Naive thymus-derived CD8-positive, alpha-beta T cell (primary cell): ENCODE measurements at places on chromosomes 1 and 21.

- DNase-seq: no peak
Measured at GRCh38 chr21:29555601-29556000, 256.9 kb downstream of the BACH1 start.

DNA sequence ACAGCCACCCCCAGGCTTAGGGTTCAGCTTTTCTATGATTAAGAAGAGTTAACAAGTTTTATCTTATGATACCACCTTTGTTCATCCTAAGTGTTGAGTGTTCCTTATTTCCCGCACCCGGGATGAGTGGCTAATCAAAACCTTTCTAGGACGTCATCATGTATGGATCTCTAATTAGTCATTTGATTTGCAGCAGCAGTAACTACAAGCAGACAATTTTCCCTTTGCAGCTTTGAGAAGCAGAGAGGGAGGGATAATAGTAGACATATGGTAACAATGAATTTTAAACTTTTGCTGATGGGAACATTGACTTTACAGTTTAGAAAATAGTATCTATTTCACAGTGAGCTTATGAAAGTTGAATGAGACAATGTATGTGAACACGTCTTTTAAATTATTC is 30.8 kb upstream of the SLC35F3 start:
- no peak for DNase-seq

DNA sequence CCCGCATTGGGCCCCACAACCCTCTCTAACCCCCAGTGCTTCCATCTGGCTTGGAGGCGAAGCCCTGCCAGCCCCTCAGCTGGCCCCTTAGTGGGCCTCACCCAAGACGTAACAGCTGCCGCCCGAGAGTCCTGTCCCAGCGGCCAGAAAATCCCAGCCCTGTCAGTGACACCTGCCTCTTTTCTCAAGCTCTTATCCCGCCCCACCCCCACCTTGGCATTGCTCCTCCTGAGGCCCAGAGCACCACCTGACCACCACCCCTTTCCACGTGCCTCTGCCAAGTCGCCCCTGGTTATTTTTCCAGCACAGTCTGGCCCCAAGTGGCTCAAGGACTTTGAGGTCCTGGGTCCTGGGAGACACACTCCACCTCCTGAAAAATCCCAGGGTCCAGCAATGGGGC is 5.9 kb upstream of the CTRC start:
- no peak for DNase-seq

GRCh38 chr1:188317894-188318293 is 1489.1 kb downstream of the PLA2G4A start:
- no peak for DNase-seq

DNA sequence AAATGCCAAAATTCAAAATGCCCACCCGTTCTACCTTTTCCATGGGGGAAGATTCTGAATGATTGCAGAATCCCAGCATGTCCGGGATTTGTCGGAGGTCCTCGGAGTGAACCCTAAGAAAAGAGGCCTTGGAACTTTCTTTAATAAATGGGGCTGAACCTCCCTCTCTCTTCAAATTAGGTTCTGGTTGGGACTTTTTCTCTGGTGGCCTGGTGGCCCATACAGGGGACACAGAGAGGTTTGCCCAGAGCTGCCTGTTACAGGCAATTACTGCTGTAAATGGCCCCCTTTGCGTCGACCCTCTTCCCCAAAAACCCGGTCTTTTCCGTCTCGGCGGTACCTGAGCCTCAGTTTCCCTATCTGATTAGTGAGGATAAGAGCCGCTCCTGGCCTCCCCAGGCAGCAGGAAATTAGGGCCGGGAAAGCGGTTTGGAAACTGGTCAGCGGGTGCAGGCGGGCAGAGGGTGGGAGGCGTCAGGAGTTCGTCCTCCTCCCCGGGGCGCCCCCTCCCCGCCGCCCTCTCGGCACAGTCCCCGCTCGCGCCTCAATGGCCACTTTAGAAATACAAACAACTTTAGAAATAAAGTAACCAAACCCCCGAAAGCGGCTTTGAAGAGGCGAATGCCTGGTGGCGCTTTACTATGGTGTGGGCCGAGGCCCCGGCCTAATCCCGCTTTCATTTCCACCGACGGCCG is 15.6 kb downstream of the PAX7 start:
- no peak for DNase-seq
